ENCODE measurements at places on chromosomes 1 and 21.

DNA sequence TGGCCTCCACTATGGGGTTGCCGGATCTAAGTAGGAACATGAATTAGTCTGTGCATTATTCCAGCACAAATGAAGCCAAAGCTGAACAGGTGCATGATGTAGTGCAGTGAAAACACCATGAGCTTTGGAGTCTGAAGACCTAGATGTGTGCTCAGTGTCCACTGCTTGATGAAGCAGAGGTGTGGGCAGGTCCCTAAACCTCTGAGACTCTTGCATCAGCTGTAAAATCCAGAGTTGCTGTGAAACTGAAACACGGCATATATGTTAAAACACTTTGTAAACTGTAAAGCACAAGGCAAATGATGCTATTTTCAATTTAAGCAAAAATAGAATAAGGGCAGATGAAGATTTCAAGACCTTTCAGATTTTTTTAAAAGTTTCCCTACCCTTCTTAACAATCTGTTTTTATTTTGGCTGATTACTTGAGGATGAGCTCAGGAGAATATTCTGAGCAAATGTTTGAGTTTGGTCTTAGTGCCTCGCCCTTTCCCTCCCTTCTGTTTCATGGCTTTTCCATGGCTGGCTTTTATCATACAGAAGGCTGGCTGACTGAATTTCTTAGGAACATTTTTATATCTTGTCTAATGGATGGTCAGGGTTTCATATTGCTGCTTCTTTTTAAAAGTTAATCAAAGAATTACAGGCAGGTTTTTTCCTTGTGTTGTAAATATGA is 221.8 kb downstream of the NTNG1 start:
- no peak for DNase-seq

DNA sequence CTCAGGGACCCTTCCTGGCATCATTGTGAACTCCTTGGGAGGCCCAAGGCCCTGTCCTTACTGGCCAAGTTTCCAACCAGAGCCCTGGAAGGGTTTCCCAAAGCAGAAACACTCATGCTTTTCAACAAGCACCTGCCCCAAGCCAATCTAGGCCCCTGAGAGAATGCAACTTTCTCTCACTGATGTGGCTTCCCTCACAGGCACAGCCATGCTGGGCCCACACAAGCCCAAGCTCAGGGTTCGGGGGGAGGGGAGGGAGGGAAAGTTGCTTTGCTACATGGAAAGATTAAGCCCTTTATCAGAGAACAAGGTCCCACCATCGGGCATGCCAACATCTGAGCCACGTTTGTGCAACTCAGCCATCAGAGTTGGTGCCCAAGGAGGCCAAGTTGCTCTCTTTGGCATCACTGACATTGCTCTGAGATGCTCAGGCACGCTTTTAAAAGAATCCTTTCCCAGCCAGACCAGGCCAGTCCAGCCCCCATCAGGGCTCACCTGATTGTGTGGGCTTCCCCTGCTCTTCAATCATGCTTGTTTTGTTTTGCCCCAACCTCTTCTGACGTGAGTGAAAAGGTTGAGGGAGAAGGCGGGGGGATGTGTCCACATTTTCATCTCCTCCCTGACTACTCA is 43.5 kb downstream of the RIMS3 start:
- DNase-seq, result no peak

DNA sequence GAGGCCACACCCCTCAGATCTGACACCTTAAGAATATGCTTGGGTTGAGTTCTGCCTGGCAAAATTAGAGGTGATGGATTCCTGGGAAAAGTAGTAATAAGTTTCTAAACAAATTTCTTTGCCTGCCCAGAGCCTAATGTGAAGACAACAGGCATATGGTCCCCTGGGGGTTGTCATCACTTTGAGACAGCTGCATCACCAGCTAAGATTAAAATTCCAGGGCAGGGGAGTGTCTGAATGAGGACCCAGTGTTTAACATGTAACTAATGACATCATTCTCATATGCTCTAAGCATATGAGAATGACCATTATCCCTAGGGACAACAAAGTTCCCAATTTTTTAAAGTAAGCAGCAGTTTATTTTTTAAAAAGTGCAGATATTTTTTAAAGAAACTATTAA is 432.2 kb downstream of the PCP4 start:
- no peak for DNase-seq

GRCh38 chr1:50605186-50605875 is 182.1 kb upstream of the DMRTA2 start:
- peak; percentile 11 for DNase-seq

GRCh38 chr1:93815366-93816110 is 63.5 kb downstream of the DNTTIP2 start:
- DNase-seq, result no peak

DNA sequence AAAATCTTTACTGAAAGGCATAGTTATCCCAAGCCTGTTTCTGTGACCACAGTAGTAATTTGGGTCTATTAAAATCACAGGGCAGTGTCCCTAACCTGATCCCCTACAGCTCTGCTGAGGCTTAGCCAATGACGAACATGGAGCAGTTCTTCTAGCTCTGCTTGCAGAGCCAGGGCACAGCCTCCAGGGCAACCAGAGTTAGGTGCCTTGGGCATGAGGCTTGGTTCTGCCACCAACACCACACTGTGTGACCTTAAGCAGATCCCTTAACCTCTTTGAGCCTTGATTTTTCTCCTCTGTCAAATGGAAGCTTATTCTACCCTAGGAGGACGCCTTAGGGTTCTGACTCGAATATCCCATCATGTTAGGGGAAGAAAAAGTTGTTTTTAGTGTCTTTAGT is 86.7 kb upstream of the TLR5 start:
- no peak for DNase-seq

DNA sequence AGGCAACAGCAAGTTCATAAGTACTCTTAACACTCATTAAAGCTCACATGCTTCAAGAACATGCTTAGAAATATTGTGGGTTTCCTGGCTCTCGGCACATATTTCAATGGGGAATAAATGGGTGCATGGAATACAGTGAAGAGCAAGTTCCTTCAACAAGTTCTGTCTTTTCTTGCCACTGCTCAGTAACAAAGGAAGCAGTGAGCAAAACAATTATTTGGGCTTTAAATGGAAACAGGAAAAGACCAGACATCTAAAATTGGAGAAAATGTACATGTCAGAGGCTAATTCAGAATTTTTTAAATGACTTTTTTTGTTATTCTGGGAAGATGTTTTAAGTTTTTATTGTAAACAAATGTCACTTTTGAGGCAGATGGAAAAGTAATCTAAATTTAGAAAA is 478.7 kb downstream of the SETD4 start:
- DNase-seq, result no peak

GRCh38 chr1:160739098-160739511 is at the start of gene SLAMF7:
TSS of gene SLAMF7 (plus strand) at chr1:160739247. CDS start at chr1:160739302, 55 bp downstream.
- no peak for DNase-seq

GRCh38 chr1:209689477-209689876 is 14.3 kb downstream of the G0S2 start:
- no peak for DNase-seq

DNA sequence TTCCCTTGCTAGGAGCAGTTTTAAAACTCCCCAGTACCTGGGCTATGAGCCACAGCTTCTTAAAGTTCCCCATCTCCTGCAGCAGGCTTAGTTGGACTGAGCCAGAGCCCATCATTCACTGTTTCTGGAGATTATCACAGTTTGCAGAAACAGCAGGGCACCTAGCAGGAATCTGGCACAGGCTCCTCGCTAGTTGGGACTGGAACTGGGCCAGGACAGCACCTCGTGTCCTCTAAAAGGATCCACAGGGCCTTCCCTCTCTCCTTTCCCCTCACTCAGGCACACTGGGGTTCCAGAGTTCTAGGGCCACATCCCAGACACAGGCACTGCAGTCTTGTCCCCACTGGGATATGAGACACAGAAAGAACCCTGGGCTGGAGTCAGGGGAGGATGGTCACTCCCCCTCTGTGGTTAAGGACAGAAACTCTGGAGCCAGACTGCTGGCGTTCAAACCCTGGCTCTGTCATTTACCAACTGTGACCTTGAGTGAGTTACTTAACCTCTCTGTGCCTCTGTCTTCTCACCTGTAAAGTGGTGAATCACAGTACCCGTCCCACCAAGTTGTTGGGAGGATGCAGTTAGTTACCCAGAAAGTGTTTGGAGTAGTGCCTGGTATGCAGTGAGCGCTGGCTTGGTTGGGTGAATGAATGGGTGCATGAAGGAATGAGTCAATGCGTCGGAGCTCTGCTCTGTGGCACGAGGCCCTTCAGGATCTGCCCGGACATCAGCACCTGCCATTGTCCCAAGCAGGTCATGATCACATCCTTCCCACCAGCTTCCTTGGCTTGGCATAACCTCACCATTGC is 18.8 kb upstream of the ECE1 start:
- DNase-seq, result no peak

- no peak for DNase-seq
Measured at GRCh38 chr1:15096293-15096692, 57.3 kb upstream of the TMEM51 start.

GRCh38 chr1:204073837-204074273 is 940 bp downstream of the SOX13 start:
- peak; percentile 40 for DNase-seq

DNA sequence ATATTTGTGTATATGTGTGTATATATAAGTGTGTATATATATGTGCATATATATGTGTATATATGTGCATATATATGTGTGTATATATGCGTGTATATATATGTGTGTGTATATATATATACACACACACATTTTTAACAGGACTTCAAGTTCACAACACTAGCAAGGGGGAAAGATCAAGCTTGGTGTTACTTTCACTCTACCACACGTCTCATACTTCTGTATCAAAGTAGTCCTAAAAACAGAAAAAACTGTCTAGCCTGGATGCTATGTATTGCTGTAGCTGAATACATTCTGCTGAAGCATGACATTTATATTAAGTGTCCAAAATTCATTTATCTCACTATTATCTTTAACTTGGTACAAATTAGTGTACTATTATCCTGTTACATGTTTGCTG is 17.9 kb upstream of the ATP6V1G3 start:
- DNase-seq, result no peak

DNA sequence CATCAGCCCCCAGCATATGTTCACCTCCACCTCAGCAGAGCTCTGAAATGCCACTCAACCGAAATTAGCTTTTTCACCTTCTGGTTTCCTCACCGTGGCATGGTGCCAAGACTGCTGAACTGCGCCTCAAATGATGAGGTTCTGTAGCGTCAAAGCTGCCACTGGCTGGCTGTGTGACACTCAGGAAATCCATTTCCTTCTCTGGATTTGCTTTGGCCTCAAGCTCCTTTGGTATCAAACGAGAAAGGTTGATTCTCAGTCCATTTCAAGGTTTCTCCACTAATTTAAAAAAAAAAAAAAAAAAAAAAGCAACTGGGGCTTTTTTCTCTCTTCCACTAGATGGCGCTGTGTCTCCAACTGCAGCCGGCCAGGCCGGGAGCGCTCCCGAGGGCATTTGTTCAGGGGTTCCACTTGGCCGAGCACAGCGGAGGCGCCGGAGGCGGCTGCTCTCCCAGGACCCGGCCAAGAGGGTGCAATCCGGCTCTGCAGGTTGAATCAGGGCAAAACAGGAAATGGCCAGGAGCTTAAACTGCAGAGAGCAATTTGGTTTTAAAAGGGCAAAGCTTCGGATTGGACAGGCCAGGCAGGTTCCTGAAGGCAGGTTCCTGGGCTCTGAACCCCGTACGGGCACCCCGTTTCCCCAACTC is 26.5 kb upstream of the PLA2G2C start:
- peak; percentile 43 for DNase-seq

GRCh38 chr1:14149431-14149830 is 449.1 kb upstream of the KAZN start:
- DNase-seq, result no peak

DNA sequence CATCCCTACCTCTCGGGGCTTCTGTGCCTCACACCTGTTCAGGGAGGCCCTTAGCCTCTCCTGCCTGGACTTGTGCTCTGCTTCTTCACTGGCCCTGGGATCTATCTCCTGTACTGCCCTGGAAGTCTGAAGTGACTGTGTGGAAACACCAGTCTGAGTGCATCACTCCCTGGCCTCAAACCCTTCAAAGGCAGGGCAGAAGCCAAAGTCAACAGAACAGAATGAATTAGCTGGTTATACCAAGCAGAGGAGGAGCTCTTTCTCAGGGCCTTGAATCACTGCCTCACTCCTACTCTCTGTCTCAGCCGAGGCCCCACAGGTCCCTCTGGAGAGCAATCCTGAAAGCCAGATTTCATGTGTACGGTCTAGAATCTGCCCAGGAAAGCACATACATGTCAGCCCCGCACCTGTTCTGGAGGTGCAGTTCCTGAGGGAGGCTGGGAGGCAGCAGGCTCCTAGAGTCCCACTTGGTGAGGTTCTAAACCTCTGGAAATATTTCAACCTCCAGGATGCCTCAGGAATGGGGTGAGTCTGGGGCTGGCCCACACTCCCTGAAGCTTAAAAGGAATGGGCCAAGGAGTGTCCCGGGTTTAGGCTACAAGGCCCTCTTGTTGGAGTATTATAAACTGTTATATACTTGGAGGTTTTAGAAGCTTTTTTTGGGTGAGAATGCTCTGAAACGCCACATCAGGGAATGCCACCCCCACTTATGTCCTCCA is 98.3 kb downstream of the ABCA4 start:
- DNase-seq, result peak; percentile 86

DNA sequence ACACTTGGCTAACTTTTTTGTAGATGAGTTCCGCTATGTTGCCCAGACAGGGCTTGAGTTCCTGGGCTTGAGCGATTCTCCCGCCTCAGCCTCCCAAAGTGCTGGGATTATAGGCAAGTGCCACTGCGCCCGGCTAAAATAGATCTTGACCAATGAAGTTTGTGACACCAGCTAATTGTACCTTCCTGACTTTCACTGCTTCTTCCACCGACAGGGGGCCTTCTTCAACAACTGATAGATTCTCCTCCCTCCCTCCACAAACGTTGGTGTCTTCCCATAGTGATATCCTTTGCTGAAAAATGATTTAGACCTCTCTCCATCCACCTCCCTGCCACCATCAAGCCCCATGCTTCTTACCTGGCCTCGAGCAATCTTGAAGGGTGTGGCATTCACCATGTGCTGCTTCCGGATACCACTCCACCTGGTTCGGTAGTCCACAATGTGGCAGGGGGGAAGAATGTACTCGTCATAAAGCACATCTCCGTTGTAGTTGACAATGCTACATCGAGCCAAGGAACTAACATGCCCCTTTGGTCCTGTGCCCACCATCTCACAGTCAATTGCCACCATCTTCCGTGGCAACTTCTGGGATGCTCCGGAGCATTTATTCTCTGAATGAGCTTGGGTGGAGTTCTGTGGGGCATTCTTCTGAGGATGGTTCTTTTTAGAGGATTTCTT is 1.6 kb upstream of the METTL25B start:
- peak; percentile 77 for DNase-seq

- no peak for DNase-seq
Measured at GRCh38 chr1:33015216-33015615, 21.5 kb downstream of the AK2 start.

- no peak for DNase-seq
Measured at GRCh38 chr1:100266741-100267140, 725 bp downstream of the RTCA start.

GRCh38 chr1:30106125-30106524 is 617.3 kb downstream of the MATN1 start:
- peak; percentile 65 for DNase-seq

GRCh38 chr1:153553830-153554541 is 4.9 kb upstream of the S100A3 start:
- DNase-seq, result no peak

Data from hepatic stellate cell (primary cell).